Umbilical cord (tissue), 2 donors: ENCODE measurements at places on chromosomes 7 and 10. TPM values are rescaled to one million over a fixed set of nuclear protein-coding genes. Genes with fewer than 3 reads are reported as not detected.

The LRRC27 gene
- total RNA-seq = 4.6 TPM

GRCh38 chr10:29324220-29324841 lies 35.5 kb downstream of the LYZL1 start:
- DNase-seq = no peak

DNA sequence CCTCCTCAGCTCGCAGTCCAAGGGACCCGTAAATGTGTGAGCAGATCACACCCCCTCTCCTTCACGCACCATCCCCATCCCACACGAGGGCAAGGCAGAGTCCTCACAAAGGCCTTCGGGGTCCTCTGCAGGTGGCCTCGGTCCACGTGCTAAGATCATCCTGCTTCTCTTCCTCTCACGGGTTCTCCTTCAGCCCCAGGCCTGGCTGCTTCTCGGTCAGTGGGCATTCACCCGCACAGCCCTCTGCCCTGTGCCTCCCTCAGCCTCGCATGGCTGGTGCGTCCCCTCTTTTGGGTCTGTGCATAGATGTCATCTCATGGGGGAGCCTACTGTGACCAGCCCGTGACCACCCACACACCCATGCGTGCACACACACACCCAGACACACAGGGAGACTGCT lies 17.3 kb upstream of the FOXL3 start:
- no peak for DNase-seq

The FAM25G gene
- not detected for total RNA-seq

The KNDC1 gene
- total RNA-seq = 4.8 TPM

The TRPV5 gene
- total RNA-seq = 2.9 TPM

DNA sequence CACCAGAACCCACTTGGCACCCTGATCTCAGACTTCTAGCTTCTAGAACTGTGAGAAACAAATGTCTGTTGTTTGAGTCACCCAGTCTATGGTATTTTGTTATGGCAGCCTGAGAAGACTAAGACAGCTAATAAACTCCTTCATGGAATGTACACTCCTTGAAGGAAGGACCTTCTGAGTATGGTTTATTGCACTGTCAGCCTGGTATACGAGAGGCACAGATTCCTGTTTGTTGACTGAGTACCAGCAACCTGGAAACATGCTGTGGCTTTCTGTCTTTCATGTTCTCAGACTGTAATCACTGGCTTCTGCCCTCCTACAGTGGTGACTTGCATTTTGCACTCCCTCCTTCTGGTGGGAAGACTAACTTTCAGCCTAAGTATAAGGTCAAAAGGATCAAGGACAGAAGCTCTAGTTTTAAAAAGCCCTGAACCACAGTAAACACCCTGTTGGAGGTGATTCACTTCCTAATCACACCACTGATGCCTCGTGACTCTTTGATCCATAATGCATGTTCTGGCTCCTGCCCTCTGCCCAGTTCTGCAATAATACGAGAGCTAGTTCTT lies 319.0 kb upstream of the NPSR1 start:
- DNase-seq = no peak

GRCh38 chr10:27482984-27483956 lies 20.8 kb upstream of the RAB18 start:
- peak; percentile 41 for DNase-seq

DNA sequence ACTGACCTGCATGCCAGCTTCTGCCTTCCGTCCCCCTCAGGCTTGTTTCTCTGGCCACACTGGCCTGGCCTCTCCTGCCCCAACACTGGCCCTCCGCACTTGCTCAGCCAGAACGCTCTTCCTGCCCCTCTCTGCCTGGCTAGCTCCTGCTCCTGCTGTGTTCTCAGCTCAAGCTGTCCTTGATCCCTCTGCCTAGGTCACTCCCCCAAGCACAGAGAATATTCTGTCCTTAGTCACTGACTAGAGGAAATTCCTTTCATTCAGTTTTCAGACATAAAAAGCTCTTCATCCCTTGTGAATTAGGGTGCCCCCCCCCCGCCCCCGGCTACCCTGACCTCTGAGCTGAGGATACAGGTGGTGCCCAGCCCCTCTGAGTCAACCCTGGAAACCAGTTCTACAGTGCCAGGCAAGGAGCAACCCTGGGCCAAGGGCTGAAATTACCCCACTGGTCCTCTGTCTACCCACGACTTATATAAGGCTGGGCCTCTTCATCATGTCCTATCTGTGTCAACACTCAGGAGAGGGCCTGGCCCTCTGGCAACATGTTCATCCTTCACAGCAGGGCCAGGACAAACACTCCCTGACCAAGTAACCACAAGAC lies 6.6 kb upstream of the SGPL1 start:
- no peak for DNase-seq

DNA sequence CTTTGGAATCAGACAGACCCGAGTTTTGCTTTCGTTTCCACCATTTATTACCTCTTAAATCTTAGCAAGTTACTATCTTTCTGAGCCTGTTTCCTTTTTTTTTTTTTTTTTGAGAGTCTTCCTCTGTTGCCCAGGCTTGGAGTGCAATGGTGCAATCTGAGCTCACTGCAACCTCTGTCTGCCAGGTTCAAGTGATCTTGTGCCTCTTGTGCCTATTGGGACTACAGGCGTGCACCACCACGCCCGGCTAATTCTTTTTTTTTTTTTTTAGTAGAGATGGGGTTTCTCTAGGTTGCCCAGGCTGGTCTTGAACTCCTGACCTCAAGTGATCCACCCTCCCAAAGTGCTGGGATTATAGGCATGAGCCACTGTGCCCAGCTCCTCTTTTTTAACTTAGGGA lies 79.5 kb upstream of the LRRC17 start:
- DNase-seq = no peak

GRCh38 chr10:60809157-60809556 lies 30.9 kb downstream of the CDK1 start:
- peak; percentile 95 for DNase-seq

DNA sequence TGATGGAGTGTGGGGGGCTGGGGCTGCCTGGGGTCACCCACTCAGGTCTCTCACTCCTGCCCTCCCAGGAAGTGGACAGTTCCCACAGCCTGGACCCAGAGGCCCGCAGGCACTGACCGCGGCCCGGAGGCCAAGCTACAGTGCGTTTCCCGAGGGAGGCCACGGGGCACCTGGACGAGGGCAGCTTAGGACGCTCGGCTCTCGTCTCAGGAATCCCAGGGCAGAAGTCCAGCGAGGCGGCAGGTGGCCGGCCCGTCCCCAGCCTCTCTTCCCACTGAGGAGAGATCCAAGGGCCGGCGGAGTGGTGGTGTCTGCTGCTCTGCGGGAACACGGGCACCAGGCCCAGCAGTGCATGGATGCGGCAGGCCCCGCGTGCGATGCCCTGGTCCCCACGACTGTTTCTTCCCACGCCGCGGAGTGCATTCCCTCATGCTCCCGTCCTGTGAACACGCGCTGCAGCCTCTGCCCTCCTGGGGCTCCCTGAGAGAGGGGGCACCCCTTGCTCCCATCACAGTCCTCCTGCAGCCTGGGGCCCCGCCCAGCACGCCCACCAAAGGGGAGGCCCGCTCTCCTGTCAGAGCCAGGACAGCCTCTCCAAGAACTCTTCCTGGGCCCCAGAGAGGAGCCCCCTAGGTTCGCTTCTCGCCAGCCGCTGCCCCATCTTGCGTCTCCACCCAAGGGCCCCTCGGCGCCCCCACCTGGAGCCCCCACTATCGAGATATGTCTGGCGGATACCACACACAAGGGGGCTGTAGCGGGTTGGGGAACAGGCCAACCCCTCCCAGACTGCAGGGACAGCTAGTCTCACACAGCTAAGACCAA lies 24.3 kb upstream of the GPR146 start:
- DNase-seq = no peak

DNA sequence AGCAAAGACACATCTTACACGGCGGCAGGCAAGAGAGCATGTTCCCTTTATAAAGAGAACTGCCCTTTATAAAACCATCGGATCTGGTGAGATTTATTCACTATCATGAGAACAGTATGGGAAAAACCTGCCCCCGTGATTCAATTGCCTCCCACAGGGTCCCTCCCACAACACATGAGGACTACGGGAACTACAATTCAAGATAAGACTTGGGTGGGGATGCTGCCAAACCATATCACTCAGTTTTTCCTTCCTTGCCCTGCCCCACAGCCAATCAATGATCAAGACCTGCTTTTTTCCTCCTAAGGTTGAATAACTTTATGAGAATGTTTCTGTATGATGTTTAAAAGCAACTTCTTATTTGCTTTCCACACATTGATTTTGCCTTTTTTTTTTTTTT lies 3.1 kb upstream of the PTPRE start:
- no peak for DNase-seq

DNA sequence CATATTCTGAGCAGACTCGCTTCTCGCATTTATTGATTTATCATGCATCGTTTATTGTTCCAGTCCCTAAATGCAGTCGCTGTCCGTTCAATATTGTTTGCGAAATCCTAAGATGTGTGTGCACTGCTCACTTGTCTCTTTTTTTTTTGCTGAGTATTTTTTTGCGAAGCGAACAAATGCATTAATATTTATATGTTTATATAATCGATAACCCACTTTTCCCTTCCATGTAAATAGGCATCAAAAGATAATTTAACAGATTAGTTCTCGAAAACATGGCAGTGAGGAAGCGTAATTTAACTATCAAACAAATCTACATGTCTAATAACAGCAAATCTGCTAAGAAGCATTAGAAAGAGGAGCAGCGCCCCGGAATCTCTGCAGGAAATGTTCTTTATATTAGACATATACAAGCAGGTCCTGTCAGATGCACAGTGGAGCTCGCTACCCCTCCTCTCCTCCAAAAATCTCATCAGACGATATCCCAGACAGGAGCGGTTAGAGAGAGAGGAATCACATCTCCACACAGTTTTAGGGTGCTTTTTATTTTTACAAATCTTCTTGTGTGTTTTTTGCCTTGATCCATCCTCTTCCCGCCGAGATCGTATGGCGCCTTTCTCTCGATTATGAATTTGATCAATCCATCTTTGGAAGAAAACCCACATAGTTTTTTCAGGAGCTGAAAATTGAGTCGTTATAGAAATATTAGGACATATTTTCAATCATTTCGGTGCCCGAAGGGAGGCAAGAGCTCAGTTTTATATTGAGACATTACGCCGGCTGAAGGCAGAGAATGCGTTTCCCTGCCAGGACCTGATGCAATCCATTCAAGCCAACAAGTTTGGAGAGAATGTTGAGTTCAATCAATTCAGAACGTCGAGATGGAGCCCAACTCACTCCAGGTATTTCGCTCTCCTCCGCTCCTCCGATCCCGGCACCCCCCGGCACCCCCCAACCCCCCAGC lies at the start of gene ARID5B:
Gene ARID5B (plus strand): TSS at position 871 of the 964 bp plus-strand sequence. CDS start 11 bp downstream, at position 882.
- DNase-seq = peak; percentile 76

The TAS2R5 gene
- total RNA-seq = 0.72 TPM

- no peak for DNase-seq
Observed at GRCh38 chr7:150962290-150962552, 15.9 kb downstream of the KCNH2 start.

The ADAMTS14 gene
- 2.9 TPM for total RNA-seq

- DNase-seq = no peak
Observed at GRCh38 chr10:125141860-125142484, 18.4 kb downstream of the CTBP2 start.

GRCh38 chr7:756928-757560 lies 30.0 kb upstream of the PRKAR1B start:
- DNase-seq = no peak

DNA sequence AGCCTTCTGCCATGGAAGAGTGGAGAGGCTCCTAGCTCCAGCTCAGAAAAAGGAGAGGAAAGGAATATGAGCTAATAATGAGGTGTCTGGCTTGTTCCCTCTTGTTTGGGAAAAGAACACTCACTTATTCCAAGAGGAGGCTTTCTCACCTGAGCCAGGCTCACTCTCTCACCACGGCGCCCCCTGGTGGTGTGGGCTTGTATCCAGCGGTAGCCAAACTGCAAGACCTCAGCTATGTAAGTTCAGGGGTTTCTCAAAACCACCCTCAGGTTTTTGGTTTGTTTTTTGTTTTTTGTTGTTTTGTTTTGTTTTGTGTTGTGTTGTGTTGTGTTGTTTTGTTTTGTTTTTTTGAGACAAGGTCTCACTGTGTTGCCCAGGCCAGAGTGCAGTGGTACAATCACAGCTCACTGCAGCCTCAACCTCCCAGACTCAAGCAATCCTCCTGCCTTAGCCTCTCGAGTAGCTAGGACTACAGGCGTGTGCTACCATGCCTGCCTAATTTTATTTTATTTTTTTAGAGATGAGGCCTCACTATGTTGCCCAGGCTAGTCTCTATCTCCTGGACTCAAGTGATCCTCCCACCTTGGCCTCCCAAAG lies 124.0 kb downstream of the TMEM130 start:
- DNase-seq = peak; percentile 23

The PLAU gene
- total RNA-seq = 20.5 TPM

DNA sequence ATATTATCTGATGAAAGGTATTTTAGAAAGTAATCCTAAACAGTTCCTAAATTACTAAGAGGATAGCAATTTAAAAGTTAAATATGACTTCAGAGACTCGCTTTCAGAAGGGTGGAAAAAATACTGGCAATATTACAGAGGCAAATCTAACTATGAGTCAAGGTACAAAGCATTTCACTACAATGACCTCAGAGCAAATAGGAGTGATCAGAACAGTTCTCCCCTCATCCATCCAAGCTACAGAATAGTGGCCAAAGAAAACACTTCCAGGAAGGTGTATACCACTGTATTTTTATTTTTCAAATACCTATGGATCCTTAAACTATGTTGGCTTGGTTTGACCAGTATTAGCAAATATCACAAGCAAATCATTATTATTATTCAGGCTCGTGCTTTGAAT lies 112.8 kb upstream of the ODAD2 start:
- DNase-seq = no peak

GRCh38 chr7:155985518-155986250 lies 173.4 kb upstream of the SHH start:
- DNase-seq = no peak

The OR2A1 gene
- total RNA-seq = 6.3 TPM

DNA sequence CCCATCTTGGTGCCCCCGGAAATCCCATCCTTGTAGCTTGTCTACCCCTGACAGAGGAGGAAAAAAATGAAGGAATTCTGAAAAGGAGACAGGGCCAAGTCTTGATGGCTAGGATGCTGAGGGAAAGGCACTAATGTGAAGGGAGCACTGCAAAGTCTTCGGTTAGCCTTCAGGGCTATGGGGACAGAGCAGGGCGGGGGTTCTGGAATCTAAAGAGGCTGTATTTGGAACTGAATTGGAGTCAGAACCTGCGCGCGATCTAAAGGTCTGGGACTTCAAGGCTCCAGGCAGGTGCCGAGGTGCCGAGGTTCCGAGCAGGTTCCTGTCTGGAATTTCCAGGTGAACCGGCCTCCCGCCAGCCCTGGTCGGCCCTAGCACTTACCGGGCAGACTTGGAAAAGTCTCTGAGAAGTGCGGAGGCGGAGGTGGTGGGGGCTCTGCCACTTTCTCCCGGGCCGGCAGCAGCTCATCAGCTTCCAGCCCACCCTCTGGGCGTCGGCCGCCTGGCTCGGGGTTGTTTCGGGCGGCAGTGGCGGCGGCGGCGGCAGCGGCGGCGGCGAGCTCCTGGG lies 781 bp downstream of the GBX1 start:
- no peak for DNase-seq

- no peak for DNase-seq
Observed at GRCh38 chr7:128989961-128990360, 52.2 kb downstream of the IRF5 start.

- DNase-seq = no peak
Observed at GRCh38 chr10:43854007-43854406, 205.3 kb upstream of the ZNF32 start.

The CNNM1 gene
- total RNA-seq = 0.72 TPM
